ENCODE measurements at places on chromosomes 3 and 15. TPM values are rescaled to one million over a fixed set of nuclear protein-coding genes. Genes with fewer than 3 reads are reported as not detected.

Gene FRMD4B
- 14.0 TPM for total RNA-seq

Gene SLC27A2
- total RNA-seq = not detected

Gene TMEM45A
- total RNA-seq = 16.9 TPM

Gene PLA2G4D
- not detected for total RNA-seq

Gene HHLA2
- total RNA-seq = not detected

Gene ABI3BP
- 76.1 TPM for total RNA-seq

Gene STAB1
- total RNA-seq = 0.16 TPM

Gene USP50
- not detected for total RNA-seq

Gene SOX2
- not detected for total RNA-seq

Gene OR5H6
- not detected for total RNA-seq

Gene IDH2
- 222 TPM for total RNA-seq

Gene PLCH1
- total RNA-seq = 0.16 TPM

Gene SCAP
- 98.8 TPM for total RNA-seq

Measured in myocyte (in vitro differentiated cells).